Uterus (tissue), 4 donors: ENCODE measurements at places on chromosomes 1 and 21. TPM values are rescaled to one million over a fixed set of nuclear protein-coding genes. Genes with fewer than 3 reads are reported as not detected.

SAMSN1 gene
- 3.0 TPM for total RNA-seq

FALEC gene
- total RNA-seq: not detected

- H3K27ac ChIP-seq: peak overlapping the region; percentile 68
- H3K4me3 ChIP-seq: no peak overlapping the region
- no peaks in the 10 kb centered on the region for H3K36me3 ChIP-seq
- no peaks in the 10 kb centered on the region for H3K27me3 ChIP-seq
- H3K4me1 ChIP-seq: peaks cover 5% of the 10 kb centered on the region
Observed at GRCh38 chr1:244964112-244964971, 100.0 kb upstream of the HNRNPU start.

DNA sequence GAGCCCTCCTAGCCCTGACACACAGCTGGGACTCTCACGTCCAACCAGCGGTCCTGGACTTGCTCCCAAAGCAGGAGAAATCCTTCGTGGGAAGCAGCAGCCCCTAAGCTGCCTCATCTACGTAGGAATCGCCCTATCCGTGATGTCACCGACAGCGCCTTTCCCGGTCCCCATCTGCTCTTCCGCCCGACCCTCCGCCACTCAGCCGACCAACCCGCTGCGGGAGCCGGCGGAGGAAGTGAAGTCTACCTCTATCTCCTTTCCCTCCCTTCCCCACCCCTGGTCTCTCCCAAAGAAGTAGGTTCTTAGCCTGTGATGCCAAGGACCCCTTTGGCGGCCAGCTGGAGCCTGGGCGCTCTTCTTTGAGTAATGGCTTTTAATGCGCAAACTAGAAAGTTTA, 272.1 kb downstream of the FAM72C start:
- H3K4me3 ChIP-seq: no peak overlapping the region
- H3K36me3 ChIP-seq: no peaks in the 10 kb centered on the region
- no peak for DNase-seq
- H3K27me3 ChIP-seq: no peaks in the 10 kb centered on the region
- H3K27ac ChIP-seq: no peak overlapping the region

DNA sequence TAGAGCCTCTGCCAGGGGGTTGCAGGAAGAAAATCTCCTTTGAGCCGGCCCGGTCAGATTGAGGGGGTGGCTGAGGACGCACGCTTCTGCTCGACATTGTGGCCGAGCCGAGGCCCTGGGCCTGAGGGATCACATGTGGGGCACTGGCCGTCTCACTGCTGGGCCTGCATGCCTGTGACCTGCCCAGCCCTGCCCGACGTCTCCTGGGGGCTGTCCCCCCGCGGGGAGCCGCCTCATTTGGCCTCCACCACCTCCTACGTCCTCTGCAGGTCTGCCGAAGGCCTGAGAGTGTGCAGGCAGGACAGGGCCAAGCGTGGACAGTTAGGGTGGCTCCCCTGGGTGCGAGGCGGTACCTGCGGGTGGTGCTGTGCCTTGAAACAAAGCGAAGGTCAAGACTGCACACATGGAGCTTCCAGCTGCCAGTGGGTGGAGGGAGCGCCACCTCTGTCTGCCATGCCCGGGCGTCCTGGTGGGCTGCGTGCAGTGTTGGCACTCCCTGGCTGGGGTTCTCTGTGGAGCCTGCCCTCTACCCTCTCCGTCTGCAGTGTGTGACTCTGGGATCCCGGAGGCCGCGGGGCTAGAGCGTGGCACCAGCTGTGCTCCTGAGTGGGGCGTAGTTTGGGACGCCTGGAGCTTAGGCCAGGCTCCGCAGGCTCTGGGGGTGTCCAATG, 51.7 kb downstream of the PCNT start:
- no peak overlapping the region for H3K27ac ChIP-seq
- H3K27me3 ChIP-seq: no peaks in the 10 kb centered on the region
- H3K4me3 ChIP-seq: no peak overlapping the region
- DNase-seq: no peak
- H3K4me1 ChIP-seq: no peaks in the 10 kb centered on the region
- no peaks in the 10 kb centered on the region for H3K36me3 ChIP-seq

DNA sequence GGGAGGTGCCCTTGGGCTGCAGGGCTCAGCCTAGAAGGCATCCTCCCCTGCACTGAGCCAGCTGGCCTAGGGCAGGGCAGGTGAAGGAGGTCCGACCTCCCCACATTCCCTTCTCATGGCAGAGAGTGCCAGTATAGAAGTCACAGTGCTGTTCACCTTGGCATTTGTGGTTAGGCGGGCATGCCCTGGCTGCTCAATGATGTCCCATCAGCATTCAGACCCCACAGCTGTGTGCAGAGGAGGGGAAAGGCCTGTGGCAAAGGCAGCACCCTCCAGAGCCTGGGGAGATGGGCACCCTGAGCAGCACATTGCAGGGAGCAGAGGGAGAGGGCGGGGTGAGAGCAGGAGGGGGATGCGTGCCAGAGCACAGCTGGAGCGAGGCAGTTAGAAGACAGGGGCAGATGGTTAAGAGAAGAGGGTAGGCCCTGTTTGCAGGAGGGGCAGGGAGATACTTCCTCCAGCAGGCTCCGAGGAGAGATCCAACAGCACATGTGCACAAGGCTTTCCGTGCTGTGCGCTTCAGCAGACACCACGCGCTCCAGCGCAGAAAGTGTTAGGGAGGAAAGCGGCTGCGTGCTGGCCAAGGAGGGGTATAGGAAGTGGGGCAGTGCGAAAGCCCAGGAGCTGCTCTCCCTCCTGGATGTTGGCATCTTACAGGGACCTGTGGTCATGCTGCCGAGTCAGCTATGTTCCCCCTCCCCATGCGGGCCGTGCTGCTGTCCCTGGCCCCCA, 43.7 kb upstream of the COL6A1 start:
- no peak for DNase-seq
- H3K4me1 ChIP-seq: no peaks in the 10 kb centered on the region
- H3K27me3 ChIP-seq: no peaks in the 10 kb centered on the region
- no peak overlapping the region for H3K27ac ChIP-seq
- no peaks in the 10 kb centered on the region for H3K36me3 ChIP-seq

DNA sequence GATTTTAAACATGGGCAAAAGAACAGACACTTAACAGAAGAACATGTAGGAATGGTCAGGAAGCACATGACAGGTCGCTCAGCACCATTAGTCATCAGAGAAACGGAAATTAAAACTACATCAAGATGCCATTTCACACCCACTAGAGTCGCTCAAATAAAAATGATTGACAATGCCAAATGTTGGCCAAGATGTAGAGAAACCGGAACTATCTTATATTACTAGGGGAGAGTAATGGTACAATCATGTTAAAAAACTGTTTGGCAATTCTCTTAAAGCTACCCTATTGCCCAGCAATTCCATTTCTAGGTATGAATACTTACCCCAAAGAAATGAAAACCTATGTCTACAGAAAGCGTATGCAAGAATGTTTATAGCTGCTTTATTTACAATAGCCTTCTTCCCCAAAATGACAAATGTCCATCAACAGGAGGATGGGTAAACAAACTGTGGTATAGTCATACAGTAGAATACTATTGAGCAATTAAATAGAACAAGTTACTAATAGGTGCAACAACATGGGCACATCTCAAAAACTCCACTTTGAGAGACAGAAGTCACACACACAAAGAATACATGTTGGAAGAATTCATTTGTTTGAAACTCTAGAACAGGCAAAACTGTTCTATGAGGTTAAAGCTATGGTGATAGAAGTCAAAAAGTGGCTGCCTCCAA, 92.8 kb downstream of the ETS2 start:
- no peaks in the 10 kb centered on the region for H3K27me3 ChIP-seq
- H3K27ac ChIP-seq: peak overlapping the region; percentile 43
- no peaks in the 10 kb centered on the region for H3K36me3 ChIP-seq
- DNase-seq: no peak

DNA sequence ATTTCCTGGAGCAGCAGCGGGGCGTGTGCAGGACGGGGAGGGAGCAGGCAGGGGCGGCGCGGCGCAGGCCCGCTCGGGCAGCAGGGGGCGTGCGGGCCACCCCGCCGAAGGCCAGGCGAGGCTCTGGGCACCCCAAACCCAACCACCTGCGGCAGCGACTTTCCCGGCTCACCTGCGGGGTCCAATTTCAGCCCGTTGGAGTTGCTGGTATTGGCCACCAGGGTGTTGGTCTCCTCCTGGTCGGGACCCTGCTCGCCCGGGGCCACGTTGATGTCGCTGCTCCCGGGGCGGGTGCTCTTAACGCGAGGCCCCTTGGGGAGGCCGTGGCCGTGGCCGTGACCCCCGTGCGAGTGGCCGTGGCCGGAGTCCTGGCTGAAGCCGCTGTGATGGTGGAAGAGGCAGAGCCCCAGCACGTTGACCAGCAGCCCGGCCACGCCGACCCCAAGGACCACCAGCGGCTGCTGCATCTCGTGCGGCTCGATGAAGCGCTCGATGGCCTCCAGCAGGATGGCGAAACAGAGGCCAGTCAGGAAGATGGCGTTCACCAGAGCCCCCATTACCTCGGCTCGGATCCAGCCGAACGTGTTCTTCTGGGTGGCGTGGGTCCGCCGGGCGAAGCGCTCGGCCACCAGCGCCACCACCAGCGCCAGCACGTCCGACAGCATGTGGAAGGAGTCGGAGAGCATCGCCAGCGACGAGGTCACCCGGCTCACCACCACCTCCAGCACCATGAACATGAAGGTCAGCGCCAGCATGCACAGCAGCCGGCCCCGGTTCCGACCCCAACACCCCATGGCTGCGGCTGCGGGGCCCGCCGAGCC, 932 bp downstream of the SLC30A1 start:
- H3K27me3 ChIP-seq: no peaks in the 10 kb centered on the region
- H3K4me3 ChIP-seq: peak overlapping the region; percentile 60
- H3K4me1 ChIP-seq: no peaks in the 10 kb centered on the region
- no peaks in the 10 kb centered on the region for H3K36me3 ChIP-seq
- peak overlapping the region; percentile 96 for H3K27ac ChIP-seq
- DNase-seq: peak; percentile 57
